ENCODE measurements at places on chromosomes 12 and 14.

DNA sequence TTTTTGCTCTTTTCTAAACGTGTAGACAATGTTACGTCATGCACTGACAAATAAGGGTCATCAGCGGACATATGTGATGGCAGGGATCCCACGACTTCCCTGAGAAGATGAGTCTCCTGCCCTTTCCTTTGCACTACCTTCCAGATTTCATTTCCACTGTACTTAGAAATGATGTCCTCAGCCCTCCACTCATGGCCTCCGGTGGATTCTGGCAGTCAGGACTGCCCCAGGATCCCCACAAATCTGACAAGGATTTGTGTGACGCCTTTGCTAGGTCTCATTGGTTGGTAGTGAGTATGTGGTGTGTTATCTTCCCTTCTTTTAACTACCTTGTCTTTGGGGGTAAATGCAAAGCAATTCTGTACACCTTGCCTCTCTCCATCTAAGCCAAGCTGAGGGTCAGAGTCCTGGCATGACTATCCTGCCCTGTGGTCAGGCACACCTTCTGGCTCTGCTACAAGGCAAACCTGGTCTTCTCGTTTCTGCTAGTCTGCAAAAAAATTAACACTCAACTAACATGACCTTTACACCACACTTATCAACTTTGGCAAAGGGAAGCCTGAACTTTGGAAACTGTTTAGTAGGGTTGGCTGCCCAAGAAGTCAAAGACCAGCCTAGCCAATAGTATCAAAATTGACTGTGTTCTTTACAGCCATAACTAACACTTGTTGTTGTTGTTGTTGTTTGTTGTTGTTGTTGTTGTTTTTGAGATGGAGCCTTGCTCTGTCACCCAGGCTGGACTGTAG, 17.3 kb upstream of the DHRS4 start:
- DNase-seq, result no peak

DNA sequence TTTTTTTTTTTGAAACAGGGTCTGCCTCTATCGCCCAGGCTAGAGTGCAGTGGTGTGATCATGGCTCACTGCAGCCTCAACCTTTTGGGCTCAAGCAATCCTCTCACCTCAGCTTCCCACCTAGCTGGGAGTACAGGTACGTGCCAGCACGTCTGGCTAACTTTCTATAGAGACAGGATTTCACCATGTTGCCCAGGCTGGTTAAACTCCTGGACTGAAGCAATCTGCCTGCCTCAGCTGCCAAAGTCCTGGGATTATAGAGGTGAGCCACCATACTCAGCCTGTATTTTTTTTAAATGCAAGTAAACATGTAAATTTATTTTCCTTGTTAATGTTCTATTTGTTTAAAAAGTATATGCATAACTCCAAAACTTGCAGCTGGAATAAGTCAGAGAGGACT, 80.4 kb downstream of the EEA1 start:
- no peak for DNase-seq

- no peak for DNase-seq
Observed at GRCh38 chr12:89267404-89267803, 84.9 kb downstream of the DUSP6 start.

- no peak for DNase-seq
Observed at GRCh38 chr12:14729586-14729985, 33.2 kb upstream of the GUCY2C start.

- DNase-seq, result no peak
Observed at GRCh38 chr12:43214166-43214565, 337.8 kb downstream of the ADAMTS20 start.

DNA sequence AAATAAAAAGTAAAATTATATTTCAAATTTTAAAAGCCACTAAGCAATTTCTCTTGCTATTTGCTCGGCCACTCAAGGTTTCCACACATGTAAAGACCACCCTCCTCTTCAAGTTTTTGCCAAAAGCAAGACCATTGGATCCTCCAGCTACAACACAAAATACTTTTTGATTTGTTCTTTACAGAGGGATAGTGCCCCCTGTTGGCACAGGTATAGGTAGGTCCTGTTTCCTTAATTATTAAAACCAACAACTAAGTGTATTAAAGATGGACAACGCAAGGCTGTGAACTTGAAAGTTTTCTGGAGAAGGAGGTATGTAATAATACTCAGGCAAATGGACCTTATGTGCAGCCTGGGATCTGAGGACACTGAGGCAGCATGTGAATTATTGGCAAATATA, 23.8 kb downstream of the ATP6V1D start:
- no peak for DNase-seq

GRCh38 chr12:97805146-97805545, 342.5 kb downstream of the RMST start:
- DNase-seq, result no peak

Data from stimulated activated CD4-positive, alpha-beta T cell treated with anti-CD3 and anti-CD28 coated beads, Interleukin-2, amount 100 ng/mL, for 4 hours (primary cell).